ENCODE measurements at places on chromosomes 7 and 10.

DNA sequence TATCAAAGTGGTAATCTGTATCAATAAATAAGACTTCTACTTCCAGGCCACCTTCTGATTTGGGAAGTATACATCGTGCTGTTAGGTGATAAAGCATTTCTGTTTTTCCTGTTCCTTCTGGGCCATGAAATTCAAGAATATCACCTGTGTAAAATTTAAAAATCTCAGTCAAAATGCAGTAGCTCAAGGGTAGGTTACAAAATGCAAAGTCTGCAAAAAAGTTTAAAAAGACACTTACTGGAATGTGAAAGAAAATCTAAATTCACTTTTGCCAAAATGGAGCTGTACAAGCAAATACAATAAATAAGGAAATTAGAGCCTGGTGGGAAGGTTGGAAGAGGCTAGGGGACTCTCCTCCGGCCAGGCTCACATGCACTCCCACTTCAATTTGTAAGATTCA is 26.7 kb downstream of the XRCC2 start:
- no peak for DNase-seq

DNA sequence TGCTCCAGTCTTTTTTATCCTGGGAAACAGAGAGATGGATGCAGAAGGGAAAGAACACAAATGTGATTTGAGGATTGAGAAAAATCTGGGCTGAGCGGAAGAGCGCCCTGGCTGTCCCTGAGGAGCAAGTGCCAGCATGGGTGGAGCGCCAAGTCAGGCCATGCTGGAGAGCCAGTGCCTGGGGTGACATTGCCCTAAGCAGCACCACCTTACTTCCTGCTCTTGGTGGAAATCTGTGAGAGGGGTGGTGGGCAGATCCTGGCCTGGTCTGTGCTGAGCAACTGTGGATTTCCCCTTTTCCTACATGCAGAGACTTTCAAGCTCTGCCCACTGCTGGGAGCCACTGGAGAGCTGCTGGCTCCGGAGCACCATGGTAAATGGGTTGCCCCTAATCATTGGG is 36.9 kb downstream of the DDIT4 start:
- no peak for DNase-seq

GRCh38 chr10:124217031-124217430 is 123.6 kb upstream of the CHST15 start:
- DNase-seq, result no peak

- no peak for DNase-seq
Measured at GRCh38 chr10:97748116-97748515, 11.2 kb downstream of the ZFYVE27 start.

DNA sequence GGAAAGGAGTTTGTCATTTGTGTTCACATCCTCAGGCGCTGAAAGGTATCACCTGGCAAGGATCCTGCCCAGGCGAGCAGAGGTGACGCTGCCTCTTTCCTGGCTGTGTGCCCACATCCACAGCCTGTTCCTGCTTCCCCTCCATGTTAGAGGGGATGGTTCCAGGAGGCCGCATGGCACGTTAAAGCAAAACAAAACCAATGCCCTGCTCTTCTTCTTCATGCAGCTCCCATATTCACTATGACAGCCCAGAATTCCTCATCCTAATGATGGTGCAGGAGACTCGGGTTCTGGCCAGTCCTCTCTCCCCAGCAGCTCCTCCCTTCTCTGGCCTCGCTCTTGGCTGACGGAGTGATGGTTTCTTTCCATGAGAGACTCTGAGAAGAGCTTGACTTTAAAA is 678.5 kb upstream of the ANKRD30A start:
- DNase-seq, result no peak

Measured in Ammon's horn (tissue), 1 donor.